ENCODE measurements at places on chromosomes 1 and 21.

DNA sequence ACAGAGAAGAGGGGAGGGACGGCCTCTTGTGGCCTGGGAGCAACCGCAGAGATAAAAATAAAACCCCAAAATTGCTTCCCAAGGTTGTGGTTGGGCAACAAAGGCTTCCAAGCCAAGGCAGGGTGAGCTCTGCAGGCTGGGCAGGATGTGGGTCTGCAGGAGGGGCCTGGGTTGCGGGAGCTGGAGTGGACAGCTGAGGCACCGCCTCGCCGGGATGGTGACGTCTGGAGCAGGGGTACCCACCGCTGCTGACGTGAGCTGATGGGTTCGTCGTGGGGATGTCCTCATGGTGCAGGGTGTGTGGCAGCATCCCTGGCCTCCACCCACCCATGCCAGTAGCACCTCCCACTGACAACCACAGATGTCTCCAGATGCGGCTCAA is 3.7 kb downstream of the AURKAIP1 start:
- DNase-seq, result no peak

- peak; percentile 21 for DNase-seq
Measured at GRCh38 chr21:44666401-44667320, at the start of gene KRTAP12-2. Gene KRTAP12-2 (minus strand): TSS chr21:44666927. CDS start chr21:44666886, 41 bp downstream.

- DNase-seq, result no peak
Measured at GRCh38 chr1:162987866-162988265, 81.3 kb upstream of the RGS4 start.

- no peak for DNase-seq
Measured at GRCh38 chr21:33902349-33902748, 13.3 kb downstream of the ATP5PO start.

DNA sequence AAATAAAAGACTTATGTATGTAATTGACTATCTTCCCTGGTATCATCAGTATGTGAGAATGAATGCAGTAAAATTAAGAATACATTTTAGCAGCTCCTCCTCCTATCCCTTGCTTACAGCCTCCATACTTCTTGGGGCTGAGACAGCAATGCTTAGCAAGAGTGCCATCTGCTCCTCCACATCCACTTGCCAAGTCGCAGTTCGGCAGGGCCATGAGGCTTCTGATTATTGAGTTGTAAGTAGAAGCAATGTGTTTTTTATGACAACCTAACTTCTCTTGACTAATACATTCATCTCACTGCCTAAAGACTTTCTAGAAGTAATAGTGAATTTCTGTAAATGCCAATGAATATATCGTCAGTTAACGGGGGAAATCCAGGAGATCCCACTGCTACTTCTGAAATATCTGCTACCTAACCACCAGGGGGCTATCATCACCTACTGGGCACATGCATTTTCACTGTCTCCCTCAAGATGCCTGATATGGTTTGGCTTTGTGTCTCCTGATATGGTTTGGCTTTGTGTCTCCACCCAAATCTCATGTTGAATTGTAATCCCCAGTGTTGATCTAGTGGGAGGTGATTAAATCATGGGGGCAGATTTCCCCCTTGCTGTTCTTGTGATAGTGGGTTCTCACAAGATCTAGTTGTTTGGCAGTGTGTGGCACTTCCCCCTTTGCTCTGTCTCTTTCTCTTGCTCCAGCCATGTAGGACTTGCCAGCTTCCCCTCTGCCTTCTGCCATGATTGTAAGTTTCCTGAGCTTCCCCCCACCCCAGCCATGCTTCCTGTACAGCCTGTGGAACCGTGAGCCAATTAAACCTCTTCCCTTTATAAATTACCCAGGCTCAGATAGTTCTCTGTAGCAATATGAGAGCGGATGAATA is 59.6 kb downstream of the EXTL2 start:
- DNase-seq, result no peak

DNA sequence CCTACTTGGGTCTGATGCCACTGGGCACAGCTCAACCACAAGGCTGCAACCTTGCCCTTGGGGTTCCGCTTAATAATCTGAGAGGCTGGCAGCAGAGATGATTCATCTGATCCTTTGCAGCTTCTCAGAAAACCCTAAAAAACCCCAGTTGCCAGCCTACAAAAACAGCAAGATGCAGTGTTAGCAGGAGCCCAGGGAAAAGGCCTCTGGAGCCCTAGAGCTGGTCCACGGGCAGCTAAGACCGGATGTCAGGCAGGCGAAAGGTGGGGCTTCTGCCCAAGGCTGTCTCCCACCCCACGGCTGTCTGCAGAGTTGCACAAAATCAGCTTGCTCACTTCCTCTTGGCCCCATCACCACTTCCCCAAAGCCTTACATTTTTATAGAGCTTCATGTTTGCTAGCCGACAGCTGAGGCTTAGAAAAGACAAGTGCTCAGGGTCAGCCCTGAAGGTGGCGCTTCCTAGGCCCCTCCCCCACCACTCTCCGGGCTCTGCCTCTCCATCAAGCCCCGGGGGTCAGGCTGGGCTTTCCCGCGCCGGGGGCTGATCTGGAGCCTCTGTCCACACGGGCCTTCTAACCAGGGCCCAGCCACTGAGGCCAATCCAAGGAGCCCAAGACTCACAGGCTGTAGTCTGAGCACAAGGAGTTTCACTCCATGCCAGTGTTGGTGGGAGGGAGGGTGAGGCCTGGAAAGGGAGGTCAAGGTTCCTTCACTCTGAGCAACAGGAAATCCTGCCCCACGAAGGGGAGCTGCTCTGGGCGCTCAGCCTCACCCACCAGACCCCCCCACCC is 4.2 kb upstream of the ADORA3 start:
- DNase-seq, result no peak

- DNase-seq, result no peak
Measured at GRCh38 chr1:34749992-34750391, 4.9 kb upstream of the GJB5 start.

GRCh38 chr1:76219366-76219818 is 144.8 kb downstream of the ST6GALNAC3 start:
- no peak for DNase-seq

DNA sequence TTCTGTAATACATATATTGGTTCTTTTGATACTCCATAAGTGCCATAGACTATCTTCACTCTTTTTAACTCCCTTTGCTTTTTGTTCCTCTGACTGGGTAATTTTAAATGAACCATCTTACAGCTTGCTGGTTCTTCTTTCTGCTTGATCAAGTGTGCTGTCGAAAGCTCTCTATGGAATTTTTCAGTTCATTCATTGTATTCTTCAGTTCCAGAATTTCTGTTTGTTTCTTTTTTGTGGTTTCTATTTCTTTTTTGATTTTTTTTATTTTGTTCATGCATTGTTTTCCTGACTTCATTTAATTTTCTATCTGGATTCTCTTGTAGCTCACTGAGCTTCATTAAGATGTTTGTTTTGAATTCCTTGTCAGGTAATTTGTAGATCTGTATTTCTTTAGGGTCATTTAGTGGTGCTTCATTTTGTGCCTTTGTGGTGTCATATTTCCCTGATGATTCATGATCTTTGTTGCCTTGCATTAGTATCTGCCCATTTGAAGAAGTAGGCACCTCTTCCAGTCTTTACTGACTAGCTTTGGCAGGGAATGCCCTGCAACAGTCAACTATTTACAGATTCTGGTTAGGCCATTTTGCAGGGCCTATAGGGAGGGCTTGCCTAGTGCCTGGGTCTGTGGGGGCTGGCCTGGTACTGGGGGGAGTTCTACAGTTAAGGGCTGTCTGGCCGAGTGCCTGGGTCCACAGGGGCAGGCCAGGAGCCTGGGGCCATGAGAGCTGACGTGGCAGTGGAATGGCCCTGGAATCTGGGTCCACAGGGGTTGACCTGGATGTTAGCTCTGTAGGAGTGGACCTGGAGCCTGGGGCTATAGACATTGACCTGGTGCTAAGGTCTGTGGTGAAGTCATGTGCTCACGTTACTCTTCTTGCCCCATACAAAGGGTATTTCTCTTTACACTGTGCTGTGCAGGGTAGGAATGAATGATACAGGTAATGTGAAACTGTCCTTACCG is 89.7 kb downstream of the MAGI3 start:
- no peak for DNase-seq

DNA sequence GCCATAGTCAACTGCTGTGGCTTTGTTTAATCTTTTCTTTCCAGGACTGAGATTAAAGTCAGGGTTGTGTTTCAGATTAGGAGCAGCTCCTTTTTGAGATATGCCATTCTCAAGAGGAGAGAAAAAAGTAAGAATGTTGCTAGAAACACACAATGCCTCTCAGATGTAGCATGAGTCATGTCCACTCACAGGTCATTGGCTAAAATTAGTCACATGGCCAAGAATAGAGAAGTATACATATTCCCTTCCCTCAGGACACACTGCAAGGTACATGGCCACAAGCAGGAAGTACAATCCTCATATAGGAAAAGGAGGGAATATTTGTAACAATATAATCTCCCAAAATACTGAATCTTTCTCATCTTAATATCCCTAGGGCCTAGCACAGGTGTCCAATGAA is 141.9 kb upstream of the PTBP2 start:
- no peak for DNase-seq

DNA sequence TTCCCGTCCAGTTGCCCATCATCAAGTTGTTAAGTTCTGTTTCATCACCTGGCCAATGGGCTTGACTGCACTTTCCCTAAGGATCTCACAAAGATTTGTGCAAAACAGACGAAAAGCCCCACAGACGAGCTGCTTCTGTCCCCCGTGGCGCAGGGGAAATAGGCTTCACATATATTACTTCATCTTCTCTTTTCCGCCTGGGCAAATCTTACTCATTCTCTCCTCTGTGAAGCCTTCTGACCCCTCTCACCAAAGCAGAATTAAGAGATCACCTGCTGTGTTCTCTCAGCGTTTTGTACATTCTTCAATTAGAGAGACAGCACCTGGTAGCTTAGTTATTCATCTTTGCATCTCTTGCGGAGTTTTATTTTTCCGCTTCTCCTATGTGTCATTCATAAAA is 129.8 kb downstream of the IGSF21 start:
- DNase-seq, result no peak

GRCh38 chr1:209769971-209770370 is 14.1 kb downstream of the TRAF3IP3 start:
- DNase-seq, result no peak

- no peak for DNase-seq
Measured at GRCh38 chr21:34262469-34262845, 101.3 kb upstream of the KCNE2 start.

DNA sequence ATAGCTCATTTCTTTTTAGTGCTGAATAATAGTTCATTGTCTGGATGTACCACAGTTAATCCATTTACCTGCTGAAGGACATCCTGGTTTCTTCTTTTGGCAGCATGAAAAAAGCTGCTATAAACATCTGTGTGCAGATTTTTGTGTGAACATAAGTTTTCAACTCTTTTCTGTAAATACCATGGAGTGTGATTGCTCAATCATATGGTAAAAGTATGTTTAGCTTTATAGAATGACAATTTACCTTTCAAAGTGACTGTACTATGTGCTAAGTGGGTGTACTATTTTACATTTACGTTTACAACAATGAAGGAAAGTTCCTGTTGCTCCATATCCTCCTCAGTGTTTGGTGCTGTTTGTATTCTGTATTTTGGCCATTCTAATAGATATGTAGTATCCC is 49.0 kb downstream of the RUNX3 start:
- DNase-seq, result no peak

DNA sequence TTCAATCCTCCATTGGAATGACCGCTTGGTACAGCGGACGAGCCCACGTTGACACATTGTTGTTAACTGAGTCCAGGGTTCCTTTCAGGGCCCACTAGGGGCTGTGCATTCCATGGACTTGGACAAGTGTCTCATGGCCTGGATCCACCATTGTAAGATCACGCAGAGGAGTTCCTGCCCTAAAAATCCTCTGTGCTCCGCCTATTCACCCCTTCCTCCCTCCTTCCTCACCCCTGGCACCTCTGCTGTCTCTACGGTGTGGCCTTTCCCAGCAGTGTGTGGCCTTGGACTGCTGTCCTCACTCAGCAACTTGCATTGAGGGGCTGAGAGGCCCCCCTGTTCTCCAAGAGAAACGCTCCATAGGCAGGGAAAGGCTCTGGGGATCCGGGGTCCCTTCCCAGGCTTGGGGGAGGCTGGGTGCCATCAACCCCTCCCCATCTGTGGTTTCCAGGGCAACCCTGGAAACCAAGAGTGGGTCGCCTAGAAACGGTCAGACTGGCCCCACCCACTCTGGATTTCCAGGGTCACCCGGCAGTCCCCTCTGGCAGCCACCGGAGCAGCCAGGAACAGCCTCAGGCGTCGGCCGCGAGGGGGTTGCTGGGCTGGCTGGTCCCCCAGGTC is 50.9 kb downstream of the MEGF6 start:
- no peak for DNase-seq

- no peak for DNase-seq
Measured at GRCh38 chr1:51840743-51841461, 37.6 kb downstream of the NRDC start.

DNA sequence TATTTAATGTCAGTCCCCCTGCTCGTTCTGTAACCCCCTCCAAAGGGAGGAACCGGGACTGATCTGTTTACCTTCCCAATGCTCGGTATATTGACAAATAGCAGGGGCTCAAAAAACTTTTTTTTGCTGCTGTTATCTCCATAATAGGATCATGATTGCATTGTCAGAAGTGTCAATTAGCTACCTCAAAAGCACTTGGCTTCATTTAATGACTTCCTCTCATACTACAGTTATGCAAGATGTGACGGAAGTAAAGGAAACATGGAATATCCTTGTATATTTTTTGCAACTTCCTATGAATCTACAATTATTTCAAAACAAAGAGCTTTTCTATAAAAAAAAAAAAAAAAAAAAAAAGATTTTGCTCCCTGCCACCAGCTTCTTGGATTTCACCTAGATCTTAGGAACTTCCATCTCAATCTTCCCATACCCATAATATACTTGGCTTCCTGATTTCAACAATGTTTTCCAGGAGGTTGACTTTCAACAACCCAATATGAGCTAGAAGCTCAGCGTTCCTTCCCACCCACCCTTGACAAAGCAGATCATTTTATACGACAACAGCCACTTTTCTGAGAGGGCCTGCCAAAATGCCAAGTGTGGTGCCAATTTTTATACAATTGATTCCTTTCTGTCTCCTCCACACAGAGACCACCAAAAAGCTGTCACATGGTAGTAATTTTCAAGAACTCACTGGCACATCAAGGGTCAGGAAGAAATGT is 71.7 kb downstream of the SETD4 start:
- no peak for DNase-seq

- DNase-seq, result no peak
Measured at GRCh38 chr1:20603504-20604464, 14.9 kb downstream of the CDA start.

- no peak for DNase-seq
Measured at GRCh38 chr1:56901716-56902115, 47.1 kb downstream of the C8A start.

DNA sequence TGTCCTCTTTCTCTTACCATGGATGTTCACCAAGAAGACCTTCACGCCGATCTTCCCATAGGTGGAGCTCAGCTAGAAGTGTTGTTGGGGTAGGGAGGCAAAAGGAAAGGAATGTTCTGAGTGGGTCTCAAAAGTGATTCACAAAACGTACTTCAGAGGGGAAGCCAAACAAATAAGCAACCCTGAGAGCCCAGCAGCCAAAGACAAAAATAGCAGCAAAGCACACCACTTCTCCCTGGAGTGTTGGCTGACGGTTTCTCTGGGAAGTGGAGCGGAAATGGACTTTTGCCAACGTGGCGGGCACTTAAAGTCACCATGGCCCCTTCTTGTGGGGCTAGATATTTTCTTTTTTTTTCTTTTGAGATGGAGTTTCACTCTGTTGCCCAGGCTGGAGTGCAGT is 23.1 kb downstream of the SLC26A9 start:
- DNase-seq, result peak; percentile 87

- DNase-seq, result no peak
Measured at GRCh38 chr1:41444246-41444645, 40.2 kb downstream of the EDN2 start.

GRCh38 chr21:36859744-36860501 is 106.5 kb downstream of the HLCS start:
- DNase-seq, result peak; percentile 50

- DNase-seq, result no peak
Measured at GRCh38 chr21:41482301-41482700, 25.7 kb downstream of the TMPRSS2 start.
